Stimulated activated CD4-positive, alpha-beta T cell treated with anti-CD3 and anti-CD28 coated beads, Interleukin-4, amount 100 ng/mL, for 1 hour (primary cell): ENCODE measurements at places on chromosomes 4 and X.

GRCh38 chrX:111372086-111372485 lies 39.9 kb downstream of the DCX start:
- DNase-seq, result no peak

DNA sequence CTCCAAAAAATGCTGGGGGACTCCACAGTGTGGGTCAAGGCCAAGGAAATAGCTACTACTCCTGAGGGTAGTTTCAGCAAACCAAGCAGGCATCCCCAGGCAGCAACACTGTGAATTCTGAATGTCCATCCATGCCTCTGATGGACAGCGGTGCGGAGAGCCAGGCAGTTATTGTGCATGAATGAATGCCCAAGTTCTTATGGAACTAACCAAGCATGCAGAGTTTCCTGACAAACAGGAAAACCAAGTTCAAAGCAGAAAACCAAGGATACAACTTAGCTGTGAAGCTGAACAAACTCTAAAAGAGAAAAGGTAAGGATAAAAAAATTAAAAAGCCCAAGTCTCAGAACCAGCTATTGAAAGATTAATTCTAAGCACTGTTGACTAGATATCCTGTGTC lies 642.6 kb upstream of the HS3ST1 start:
- no peak for DNase-seq

GRCh38 chrX:65516756-65517155 lies 17.8 kb downstream of the LAS1L start:
- no peak for DNase-seq

DNA sequence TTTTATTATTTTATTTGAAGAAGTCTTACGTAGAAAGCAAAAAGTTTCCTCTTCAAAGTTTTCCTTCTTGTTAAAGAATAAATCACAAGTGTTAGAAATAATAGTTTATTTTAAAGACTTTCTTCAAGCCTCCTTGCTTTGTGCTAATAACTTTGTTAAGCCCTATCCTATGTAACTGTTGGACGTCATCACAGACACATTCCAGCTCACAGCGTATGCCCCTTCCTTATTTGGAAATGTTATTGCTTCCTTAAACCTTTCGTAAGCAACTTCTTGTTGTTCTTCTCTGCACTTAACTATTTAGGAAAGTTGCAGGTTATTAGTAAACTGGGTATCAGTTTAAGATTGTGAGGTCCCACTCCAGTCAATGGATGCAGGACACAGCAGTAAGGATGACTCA lies 7.6 kb upstream of the SRD5A3 start:
- no peak for DNase-seq

GRCh38 chr4:23922541-23923111 lies 32.8 kb upstream of the PPARGC1A start:
- no peak for DNase-seq

- DNase-seq, result no peak
Observed at GRCh38 chr4:168771251-168771650, 238.8 kb downstream of the CBR4 start.

- no peak for DNase-seq
Observed at GRCh38 chrX:148815218-148815961, 315.0 kb downstream of the AFF2 start.

DNA sequence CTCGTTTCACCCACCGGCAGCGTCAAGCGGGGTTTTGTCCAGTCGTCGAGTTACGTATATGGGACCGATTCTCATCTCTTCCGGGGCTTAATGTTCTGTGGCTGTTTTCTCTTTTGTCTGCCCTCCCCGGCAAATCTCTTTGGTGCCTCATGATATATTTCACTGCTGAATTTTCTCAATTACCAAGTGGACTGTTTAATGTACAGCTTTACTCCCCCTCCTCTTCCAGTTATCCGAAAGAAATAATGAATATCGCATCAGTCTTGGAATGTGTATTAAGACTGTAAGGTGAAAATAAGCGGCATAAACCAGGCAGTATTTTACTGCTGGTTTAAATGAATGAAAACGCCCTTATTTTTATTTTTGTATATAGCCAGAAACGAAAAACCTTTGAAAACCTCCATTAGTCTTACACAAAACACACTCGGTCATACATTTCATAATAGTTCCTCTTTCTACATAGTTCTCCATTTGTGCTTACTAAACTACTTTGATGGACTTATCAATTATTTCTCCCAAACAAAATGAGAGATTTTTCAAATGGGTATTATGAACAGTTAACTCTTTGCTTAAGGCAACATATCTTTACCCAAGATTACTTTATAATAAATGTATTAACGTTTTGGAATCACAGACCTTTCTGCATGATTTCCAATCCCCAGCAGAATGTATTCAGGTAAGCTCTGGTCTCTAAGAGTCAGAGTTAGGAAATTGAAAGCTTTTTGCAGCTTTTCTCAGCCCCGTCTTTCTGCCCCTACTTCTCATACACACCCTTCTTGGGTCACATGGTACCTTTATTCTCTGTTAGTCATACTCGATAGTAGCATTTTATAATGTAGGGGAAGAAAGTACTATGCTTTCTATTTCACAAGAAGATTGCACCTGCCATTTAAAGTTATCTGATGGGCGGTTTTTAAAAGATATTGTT lies 979 bp downstream of the RP2 start:
- no peak for DNase-seq

- no peak for DNase-seq
Observed at GRCh38 chrX:125404667-125405160, 85.0 kb downstream of the TEX13C start.

- no peak for DNase-seq
Observed at GRCh38 chr4:151555151-151555945, 146.4 kb downstream of the FHIP1A start.
